ENCODE measurements at places on chromosomes 1 and 21. TPM values are rescaled to one million over a fixed set of nuclear protein-coding genes. Genes with fewer than 3 reads are reported as not detected.

Gene SMPDL3B
- polyA plus RNA-seq = 13.4 TPM

Gene ICOSLG
- 15.4 TPM for polyA plus RNA-seq

DNA sequence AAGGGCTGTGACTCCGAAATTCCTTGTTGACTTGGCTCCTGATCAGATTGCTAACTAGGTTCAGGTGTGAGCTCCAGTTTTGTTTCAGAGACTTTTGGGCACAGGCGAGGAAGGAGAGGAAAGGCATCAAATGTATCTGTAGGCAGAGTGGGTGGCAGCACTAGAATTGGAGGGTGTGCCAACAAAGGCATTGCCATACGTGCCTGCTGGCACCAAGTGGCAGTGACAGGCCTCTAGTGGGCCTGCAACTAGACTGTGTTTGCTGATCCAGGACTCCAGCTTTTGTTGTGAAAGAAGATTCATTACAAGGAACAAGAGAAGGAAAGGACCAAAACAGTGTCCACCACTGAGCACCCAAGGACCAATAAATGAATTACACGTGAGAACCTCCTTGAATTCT, 79.5 kb downstream of the TM2D1 start:
- DNase-seq = no peak

DNA sequence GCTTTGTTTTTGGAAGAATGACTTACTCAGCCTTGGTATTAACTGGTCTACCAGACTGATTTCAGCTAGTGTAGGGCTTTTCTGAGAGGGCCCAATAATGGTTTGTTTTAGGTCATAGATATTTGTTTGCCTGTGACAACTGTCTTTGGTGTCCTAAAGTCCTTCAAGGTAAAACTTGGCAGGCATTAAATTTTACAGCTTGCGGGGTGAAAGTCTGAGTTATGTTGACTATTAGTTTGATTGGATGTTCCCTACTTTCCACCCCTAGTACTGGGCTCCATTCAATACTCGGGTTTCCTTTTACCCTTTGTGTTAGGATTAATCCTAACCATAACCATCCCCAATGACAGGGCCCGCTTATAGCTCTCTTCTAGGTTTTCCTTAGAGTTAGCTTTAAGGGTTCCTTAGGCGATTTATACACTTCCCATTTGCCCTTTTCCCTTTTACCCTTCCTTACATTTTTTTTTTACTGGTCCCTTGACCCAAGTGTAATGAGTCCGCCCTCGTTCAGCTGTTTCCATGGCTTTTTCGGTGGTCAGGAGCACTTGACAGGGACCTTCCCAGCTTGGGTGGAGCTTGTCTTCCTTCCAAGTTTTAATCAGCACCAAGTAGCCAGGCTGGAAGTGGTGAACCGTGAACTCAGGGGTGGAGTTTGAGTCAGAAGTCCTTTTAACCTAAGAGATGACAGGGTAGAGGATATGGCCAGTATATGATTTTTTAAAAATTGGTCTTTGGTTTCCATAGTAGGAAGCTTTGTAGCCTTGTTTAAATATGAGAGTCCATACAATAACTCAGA, 28.5 kb upstream of the LCE5A start:
- DNase-seq = no peak

- DNase-seq = no peak
These were observed 120.8 kb upstream of the DSCAM start for GRCh38 chr21:40967771-40968170.

DNA sequence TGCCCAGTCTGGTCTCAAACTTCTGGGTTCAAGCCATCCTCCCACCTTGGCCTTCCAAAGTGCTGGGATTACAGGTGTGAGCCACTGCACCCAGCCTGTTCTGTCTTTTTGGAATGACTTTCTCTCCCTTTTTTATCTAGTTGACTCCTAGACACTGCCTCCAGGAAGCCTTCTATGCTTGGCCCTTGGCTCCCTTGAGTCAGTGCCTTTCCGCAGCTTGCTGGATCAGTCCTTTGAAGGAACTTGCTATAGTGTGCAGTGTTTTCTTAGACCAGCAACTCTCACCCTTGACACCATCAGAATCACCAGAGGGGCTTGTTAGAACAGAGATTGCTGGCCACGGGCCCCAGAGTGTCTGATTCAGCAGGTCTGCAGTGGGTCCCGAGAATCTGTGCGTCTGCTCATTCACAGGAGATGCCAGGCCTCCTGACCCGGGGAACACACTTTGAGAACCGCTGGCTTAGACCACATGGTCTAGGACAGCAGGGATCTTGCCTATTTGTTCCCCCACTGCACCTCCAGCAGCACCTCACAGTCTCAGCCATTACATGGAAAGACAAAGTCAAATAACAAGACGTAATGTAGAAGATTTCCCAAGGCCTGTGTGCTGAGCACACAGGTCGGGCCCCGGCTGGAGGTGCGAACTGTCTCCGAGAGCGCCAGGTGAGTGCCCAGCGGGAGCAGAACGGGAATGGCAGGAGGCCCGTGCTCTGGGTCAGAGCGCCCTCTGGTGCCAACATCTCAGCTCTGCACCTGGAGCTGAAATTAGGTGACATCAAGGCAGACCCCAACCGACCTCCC, 27.4 kb upstream of the CTPS1 start:
- DNase-seq = peak; percentile 35

DNA sequence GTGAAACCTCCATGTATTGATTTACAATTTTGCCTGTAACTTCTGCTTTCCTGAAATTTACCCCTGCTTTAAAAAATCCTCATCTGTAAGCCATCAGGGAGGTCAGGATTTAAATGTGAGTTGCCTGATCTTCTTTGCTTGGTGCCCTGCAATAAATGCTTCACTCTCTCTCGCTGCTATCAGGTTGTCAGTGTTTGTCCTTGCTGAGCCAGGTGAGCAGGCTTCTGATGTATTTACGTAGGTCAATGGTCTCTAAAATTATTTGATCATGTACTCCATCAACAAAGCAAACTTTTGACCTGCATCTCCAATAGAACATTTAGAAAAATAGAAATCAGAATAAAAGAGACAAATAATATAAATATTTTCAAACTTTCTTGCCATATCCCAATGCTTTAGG, 453.4 kb downstream of the DPYD start:
- no peak for DNase-seq

DNA sequence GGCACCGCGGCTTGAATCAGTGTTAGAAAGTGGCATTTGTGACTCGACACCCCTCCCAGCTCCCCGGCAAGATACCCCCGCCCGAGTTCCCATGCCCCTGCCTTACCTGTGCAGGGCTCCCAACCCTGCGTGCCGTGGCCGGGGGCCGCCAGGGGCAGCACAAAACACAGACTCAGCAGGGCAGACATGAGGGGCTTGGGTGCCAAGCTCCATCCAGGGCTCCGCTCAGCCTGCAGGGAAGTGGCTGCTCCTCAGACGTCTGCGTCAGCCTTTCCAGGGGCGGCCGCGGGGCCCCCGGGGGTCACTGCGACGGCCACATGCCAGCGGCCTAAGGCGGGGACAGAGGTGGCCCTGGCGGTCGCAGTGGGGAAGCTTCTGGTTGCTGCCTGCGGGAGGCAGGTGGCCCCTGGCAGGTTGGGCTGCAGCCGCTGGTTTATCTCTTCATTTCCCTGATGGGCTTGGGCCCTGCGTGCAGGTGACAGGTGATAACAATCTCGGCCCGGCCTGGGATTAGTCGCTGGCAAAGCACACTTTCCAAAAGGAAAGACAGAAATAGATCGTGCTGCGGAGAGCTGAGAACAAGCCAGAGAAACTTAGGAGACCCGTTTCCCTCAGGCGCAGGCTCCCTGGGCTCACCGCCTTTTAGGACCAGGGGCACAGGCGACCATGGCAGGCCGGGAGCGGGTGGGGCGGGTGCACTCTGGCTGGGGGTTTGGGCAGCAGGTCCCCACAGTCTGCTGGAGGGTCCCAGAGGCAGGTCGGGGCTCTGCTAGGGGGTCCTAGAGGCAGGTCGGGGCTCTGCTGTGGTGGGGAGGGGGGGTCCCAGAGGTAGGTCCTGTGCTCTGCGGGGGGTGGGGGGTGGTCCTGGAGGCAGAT, at the start of gene TSPEAR:
TSPEAR (minus strand) TSS at position 246 of the 876 bp plus-strand sequence; CDS start at position 188, 58 bp downstream.
- DNase-seq = no peak

- DNase-seq = no peak
These were observed 232.6 kb upstream of the C1orf174 start for GRCh38 chr1:4132352-4133296.
